Activated gamma-delta T cell treated with anti-CD3 and anti-CD28 coated beads, Interleukin-2, amount 50 U/mL, for 16 hours (primary cell): ENCODE measurements at places on chromosomes 3 and 15.

DNA sequence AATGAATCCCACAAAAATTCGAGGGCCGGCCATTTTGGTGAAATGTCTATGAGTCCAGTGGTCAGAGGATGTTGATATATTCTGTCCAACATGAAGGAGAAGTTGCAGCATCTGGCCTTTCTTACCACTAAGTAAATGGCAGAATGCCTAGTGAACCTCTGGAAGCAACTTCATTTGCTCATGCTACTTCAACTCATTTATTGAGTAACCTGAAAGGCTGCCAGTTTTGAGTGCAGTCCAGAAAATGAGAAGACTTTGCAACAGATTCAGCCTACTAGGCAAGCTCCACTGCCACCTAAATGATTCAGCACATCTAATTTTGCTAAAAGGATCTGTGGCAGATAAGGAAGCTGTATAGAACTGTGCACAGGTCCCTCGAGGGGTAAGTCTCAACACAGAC, 265.0 kb downstream of the OPA1 start:
- DNase-seq = no peak

DNA sequence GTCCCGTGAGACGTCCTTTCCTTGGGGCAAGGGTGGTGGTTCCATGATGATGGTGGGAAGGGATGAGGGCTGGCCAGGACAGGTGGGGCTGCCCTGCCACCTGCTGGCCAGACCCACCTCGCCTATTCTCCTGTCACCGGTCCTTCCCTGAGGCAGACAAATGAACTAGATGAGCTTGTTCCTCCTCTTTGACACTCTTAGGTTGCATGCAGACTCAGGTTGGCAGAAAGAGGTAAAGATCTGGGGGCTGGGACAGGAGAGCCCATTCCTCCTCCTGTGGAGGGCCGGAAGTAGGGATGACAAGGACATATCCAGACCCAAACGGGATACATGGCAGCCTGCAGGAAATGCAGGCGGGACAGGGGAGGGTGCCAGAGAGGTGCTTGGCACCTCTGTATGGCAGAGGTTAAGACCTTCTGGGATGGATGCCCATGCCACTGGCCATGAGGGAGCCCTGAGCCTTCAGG, 38.6 kb downstream of the ACSBG1 start:
- peak; percentile 12 for DNase-seq

- DNase-seq = no peak
Observed at GRCh38 chr15:38217788-38218609, 34.6 kb upstream of the SPRED1 start.

GRCh38 chr3:25913179-25913578, 123.3 kb downstream of the OXSM start:
- DNase-seq = no peak

DNA sequence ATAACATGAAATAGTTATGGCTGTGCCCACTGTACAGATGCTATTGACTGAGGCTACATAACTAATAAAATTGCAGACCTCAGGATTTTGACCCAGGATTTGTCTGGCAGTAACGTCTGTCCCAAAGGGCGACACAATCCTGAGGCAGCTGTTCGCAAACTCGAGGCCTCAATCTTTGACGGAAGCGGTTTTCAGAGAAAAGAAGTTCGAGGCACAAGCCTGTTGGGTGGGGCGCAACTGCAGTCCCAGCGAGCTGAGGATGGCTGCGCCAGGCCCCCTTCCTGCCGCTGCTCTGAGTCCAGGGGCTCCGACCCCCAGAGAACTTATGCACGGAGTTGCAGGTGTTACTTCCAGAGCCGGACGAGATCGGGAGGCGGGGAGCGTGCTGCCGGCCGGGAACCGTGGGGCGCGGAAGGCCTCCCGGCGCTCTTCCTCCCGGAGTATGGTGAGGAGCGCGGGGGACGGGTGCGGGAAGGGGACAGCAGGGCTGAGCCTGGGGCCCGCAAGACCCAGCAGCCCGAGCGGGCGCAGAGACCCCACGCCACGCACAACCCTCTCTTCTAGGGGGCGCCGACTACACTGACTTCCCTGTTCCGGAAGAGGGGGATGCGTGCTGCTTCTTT, at the start of gene PARP15:
Gene PARP15 (plus strand): TSS at position 242 of the 623 bp plus-strand sequence. CDS start 18 bp downstream, at position 260.
- peak; percentile 14 for DNase-seq

- DNase-seq = no peak
Observed at GRCh38 chr3:68458581-68458980, 473.8 kb downstream of the TAFA4 start.

GRCh38 chr3:123791417-123791816, 92.7 kb downstream of the MYLK start:
- no peak for DNase-seq

GRCh38 chr15:63446255-63446654, 58.1 kb upstream of the USP3 start:
- DNase-seq = no peak

DNA sequence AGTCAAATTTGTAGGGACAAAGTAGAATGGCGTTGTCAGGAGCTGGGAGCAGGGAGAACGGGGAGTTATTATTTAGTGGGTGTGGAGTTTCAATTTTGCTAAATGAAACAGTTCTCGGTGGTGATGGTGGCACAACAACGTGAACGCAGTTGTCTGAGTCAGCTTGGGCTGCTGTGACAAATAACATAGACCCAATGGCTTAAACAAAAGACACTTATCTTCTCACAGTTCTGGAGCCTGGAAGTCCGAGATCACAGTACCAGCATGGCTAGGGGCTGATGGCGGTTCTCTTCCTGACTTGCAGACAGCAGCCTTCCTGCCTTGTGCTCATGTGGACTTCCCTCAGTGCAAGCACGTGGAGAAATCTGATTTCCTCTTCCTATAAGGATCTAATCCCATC, 90.2 kb downstream of the CHSY1 start:
- no peak for DNase-seq

DNA sequence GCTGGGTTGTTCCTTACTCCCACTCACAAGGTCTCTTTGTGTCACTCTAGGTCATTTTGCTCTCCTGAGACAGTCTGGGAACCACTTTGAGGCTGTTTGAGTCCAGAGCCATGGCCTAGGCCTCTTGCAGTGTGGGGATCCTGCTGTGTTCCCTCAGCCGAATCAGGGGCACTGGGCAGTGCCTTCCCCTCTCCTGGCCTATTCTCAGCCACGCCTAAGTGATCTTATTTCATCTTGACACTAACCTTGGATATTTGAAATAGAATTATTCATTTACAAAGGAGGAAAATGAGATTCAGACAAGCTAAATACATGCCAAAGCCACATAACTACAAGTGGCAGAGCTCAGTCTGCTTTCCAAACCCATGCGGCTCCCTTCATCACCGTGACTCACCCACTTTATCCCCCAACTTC, 557.2 kb upstream of the TBL1XR1 start:
- DNase-seq = no peak

- DNase-seq = no peak
Observed at GRCh38 chr3:50583897-50584296, 14.6 kb downstream of the HEMK1 start.
